ENCODE measurements at places on chromosomes 3 and 15.

GRCh38 chr3:3015185-3016089 is 94.7 kb downstream of the IL5RA start:
- no peak for DNase-seq

- no peak for DNase-seq
Measured at GRCh38 chr3:113981803-113982202, 34.0 kb downstream of the ZDHHC23 start.

GRCh38 chr3:183883291-183884096 is 1.2 kb downstream of the PARL start:
- no peak for DNase-seq

DNA sequence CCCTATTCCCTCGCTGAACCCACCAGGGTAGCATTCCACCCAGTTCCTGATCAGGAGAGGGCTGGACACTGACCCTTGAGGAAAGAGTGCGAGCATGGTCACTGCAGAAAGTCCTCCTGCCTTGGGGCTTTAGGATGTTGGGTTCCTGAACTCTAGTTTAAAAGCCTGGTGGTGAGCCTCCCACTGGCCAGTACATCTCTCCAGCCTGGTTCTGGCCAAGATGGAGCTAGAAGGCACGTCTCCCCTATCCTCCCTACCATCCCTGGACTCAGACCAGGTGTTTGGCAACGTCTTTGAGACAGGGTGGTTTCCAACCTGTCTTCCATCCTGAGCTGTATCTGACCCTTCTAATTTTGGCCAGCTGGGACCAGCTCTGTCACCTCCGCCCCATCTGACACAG is 31.4 kb downstream of the NBEAL2 start:
- no peak for DNase-seq

DNA sequence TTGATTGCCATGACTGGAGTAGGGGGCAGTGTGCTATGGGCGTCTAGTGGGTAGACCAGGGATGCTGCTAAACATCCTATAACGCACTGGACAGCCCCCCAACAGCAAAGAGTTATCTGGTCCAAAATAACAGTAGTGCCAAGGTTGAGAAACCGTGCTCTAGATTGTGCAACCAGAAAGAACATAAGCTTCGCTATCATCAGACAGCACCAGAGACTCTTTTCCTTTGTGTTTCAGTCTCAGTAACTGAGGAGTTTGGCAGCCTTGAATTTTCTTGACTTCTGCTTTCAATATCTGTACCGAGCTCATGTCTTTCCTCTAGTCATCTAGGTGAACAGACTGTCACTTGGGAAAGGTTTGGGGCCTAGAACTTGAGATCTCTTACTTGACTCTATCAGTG is 8.8 kb downstream of the ARID3B start:
- no peak for DNase-seq

DNA sequence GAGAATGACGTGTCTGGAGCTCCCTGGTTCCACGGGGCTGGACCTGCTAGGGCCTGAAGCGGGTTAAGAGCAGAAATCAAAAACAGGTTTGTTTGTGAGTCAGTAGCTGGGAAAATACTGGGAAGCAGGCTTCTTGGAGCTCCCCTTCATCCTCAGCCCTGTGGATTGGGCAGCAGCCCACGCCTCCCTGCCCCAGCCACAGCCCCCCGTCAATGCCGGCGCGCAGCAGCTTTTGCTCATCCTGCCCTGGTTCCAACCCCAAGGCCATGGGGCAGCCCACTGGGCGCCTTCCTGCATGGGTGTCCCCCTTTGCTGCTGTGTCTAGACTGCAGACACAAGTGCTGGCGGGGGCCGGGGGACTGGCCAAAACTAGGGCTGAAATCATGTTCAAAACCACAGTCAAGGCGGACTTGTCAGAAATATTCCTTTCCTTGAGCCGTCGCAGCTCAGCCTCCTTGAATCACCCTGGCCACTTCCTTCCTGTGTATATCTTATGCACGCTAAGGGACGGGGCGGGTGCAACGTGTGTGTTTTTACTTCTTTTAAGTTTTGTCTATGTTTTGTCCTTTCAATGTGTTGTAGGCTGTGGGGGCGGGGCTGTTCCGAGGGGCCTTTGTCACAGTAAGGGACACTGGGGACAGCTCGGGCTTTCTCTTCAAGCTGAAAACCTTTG is 108.1 kb downstream of the KLF13 start:
- no peak for DNase-seq

GRCh38 chr3:2456788-2457187 is 358.1 kb downstream of the CNTN4 start:
- DNase-seq = no peak

DNA sequence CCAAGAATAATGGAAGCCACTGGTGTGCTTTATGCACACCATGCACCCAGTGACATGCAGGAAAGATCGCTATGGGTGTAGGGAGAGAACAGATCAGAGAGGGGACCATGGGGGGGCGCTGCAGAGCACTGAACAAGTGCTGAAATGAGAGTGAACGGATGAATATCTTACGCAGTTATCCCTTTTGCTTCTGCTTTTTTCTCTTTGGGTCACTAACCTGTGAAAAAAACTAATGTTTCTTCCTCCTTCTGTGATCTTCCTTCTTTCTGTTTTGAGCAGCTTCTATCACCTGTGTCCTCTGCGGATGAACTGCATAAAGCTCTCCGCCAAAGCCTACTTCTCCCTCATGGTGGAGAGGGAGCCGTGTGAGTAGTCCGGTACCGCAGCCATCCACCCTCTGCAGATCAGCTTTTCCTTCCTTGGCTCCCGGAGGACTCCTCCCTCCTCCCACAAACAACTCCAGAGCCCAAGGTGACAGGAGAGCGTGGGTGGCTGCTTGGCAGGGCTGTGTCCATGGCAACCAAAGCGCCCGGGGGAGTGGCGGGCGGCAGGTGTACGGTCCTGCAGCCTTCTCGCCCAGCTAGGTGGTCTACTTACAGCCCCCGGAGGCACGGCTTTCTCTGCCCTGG is 106.2 kb downstream of the DGKG start:
- no peak for DNase-seq

GRCh38 chr3:43786526-43787305 is 96.0 kb downstream of the ABHD5 start:
- no peak for DNase-seq

GRCh38 chr3:194866236-194866635 is 180.6 kb downstream of the FAM43A start:
- DNase-seq = no peak

- no peak for DNase-seq
Measured at GRCh38 chr3:125032683-125033082, 23.1 kb downstream of the HEG1 start.

- no peak for DNase-seq
Measured at GRCh38 chr3:27971600-27971999, 249.5 kb upstream of the EOMES start.

- DNase-seq = no peak
Measured at GRCh38 chr3:184524981-184525336, 36.6 kb upstream of the EPHB3 start.

DNA sequence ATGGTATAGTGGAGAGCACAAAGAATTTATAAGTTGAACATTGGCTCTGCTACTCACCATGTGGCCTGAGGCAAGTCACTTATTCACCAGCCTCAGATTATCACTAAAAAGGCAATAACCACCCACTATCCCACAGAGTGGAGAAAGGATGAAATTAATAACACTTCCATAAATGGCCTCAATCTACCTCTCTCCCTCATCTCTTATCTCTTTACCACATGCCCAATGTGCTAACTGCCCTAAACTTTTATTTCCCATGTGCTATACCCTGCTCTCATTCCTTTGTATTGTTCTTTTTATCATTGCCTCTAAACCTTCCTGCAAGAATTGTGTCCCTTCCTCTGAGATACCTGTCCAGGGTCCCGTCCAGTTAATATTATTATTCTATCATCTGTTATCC is 26.0 kb downstream of the SLC12A6 start:
- no peak for DNase-seq
